ENCODE measurements at places on chromosomes 1 and 21. TPM values are rescaled to one million over a fixed set of nuclear protein-coding genes. Genes with fewer than 3 reads are reported as not detected.

NTNG1 gene
- total RNA-seq, result 2.2 TPM

KRTAP19-1 gene
- total RNA-seq, result not detected

LEPR gene
- 18.1 TPM for total RNA-seq

ATP6V1G3 gene
- not detected for total RNA-seq

REN gene
- total RNA-seq, result not detected

IVL gene
- total RNA-seq, result 1.1 TPM

AMY2A gene
- total RNA-seq, result not detected

USF1 gene
- total RNA-seq, result 49.4 TPM

JAM2 gene
- 1.9 TPM for total RNA-seq

HDGF gene
- 109 TPM for total RNA-seq

HCN3 gene
- 1.2 TPM for total RNA-seq

KLHDC7A gene
- total RNA-seq, result not detected

CFAP141 gene
- not detected for total RNA-seq

DNAI4 gene
- 5.6 TPM for total RNA-seq

PSEN2 gene
- 20.5 TPM for total RNA-seq

MR1 gene
- 14.9 TPM for total RNA-seq

CLCA2 gene
- 1.5 TPM for total RNA-seq

PRKAB2 gene
- total RNA-seq, result 22.4 TPM

ANGPTL7 gene
- not detected for total RNA-seq

KIAA1614 gene
- total RNA-seq, result 3.0 TPM

CELA3B gene
- total RNA-seq, result not detected

LMX1A gene
- total RNA-seq, result not detected

RGSL1 gene
- not detected for total RNA-seq

C8B gene
- not detected for total RNA-seq

C1orf185 gene
- total RNA-seq, result not detected

CAMSAP2 gene
- total RNA-seq, result 42.7 TPM

PRDM16 gene
- 1.5 TPM for total RNA-seq

BRDT gene
- total RNA-seq, result not detected

MAN1C1 gene
- 0.65 TPM for total RNA-seq

DNAJC11 gene
- 37.7 TPM for total RNA-seq

EPS8L3 gene
- total RNA-seq, result not detected

CEP104 gene
- 22.3 TPM for total RNA-seq

UBE2U gene
- not detected for total RNA-seq

CBR3 gene
- 4.5 TPM for total RNA-seq

C1orf105 gene
- total RNA-seq, result not detected

AADACL3 gene
- total RNA-seq, result not detected

RPAP2 gene
- 8.3 TPM for total RNA-seq

ANKRD45 gene
- total RNA-seq, result 2.6 TPM

Measured in smooth muscle cell of the umbilical artery (primary cell).